ENCODE measurements at places on chromosomes 12 and 14. TPM values are rescaled to one million over a fixed set of nuclear protein-coding genes. Genes with fewer than 3 reads are reported as not detected.

Gene SLC10A1
- not detected for total RNA-seq

Gene RAD9B
- total RNA-seq: 0.63 TPM

DNA sequence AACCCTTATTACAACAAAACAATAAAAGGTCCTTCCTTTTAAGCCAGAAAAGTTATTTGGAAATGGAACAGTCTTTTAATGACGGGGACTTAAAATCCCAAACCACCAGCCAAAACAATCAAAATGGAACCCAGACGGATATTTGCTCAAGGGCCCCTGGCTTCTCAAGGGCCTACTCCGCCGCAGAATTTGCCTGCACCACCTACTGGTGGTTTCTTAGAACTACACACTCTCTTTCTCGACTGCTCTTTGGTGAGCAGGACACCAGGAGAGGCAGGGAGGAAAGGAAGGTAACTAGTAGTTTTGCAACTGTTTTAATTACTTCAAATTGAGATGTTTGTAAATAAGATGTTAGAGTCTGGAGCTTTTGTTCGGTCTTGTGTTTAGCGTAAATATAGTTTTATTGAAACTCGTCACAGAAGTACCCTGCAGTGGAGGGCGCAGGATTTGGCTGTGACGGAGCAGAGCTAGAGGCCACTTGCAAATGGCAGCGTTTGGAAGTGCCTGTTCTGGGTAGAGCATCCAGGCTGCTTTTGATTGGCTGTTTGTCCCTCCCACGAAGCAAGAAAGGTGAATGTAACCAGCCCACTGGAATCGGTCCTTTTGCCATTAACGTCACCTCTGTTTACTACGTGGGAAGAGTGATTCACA lies 238.5 kb downstream of the CACNA1C start:
- peaks cover 6% of the 10 kb centered on the region for H3K4me1 ChIP-seq
- DNase-seq: no peak
- no peaks in the 10 kb centered on the region for H3K36me3 ChIP-seq

DNA sequence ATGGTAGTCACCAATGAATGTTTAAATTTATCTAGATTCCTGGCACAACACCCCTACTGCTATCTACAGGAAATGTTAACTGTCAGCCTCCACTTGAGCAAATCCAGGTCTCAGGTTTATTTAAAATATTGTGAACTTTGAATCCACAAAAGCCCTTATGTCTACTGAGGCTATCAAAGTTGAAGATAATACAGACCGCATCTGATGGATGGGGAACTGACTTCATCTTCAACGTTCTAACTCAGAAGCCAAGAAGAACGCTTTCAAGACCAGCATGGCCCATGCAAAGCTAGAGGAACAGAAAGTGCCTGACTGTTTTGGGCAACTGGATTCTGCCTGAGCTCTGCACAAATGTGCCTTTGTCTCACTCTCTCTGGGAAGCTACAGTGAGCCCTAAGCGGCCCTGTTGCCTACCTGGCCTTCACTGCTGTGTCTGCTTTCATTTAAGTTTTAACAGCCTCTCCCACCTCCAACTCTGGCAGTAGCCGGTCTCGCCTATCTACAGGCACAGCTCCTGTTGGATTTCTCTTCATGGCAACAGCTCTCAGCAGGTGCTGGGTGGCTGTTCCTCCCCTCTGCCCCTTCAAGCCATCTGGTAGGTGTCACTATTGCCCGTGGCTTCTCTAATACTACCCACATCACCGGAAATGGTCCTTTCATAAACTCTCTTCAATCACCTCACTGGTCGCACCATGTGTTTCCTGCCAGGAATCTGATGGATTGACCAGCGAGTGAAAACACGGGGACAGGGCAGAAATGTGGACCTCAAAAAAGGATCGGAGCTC lies 112.1 kb upstream of the OVCH1 start:
- no peaks in the 10 kb centered on the region for H3K4me1 ChIP-seq
- no peak overlapping the region for H3K4me3 ChIP-seq
- H3K27ac ChIP-seq: no peak overlapping the region
- no peaks in the 10 kb centered on the region for H3K27me3 ChIP-seq

Data from CD4-positive, alpha-beta T cell (primary cell).